ENCODE measurements at places on chromosomes 2 and 18. TPM values are rescaled to one million over a fixed set of nuclear protein-coding genes. Genes with fewer than 3 reads are reported as not detected.

GRCh38 chr18:66124394-66124793 lies 373.6 kb downstream of the CDH7 start:
- no peak for DNase-seq

COL4A3 gene
- 2.5 TPM for total RNA-seq

DNA sequence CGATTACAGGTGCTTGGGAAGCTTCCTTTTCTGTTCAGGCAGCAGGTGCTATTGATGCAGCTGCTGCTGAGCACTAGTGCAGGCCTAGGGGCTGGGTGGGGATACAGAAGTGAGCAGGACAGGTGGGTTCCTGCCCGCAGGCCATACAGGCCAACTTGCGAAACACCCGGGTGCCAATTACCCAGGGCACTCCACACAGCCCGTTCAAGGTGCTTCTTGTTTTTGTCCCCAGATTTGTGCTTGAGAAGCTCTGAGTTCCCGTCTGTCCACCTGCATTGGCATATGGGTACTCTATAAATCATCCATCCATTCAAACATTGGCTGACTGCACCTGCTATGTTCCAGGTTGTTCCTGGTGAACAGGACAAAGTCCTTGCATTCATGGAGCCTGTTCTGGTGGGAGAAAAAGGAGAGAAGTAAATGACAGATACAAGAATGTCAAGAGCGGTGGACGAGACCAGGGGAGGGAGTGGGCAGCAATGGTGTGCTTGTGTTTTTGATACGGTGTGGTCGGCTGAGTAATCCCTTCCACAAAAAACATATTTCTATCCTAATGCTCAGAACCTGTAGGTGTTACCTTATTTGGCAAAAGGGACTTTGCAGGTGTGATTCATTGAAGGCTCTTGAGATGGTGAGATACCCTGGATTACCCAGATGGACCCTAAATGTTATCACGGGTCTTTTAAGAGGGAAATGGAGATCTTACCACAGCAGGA lies 31.4 kb downstream of the SH3BP4 start:
- DNase-seq = no peak

LRP2 gene
- total RNA-seq = not detected

IL36RN gene
- 90.7 TPM for total RNA-seq

MAP2 gene
- 5.8 TPM for total RNA-seq

C2orf74 gene
- total RNA-seq = 3.2 TPM
